NAMALWA (cell line): ENCODE measurements at places on chromosomes 6 and 20.
A peak's percentile ranks its signal among the peaks of the same experiment; 100 is the strongest.

GRCh38 chr6:168597471-168597875 is 156.5 kb downstream of the SMOC2 start:
- no peak for DNase-seq

DNA sequence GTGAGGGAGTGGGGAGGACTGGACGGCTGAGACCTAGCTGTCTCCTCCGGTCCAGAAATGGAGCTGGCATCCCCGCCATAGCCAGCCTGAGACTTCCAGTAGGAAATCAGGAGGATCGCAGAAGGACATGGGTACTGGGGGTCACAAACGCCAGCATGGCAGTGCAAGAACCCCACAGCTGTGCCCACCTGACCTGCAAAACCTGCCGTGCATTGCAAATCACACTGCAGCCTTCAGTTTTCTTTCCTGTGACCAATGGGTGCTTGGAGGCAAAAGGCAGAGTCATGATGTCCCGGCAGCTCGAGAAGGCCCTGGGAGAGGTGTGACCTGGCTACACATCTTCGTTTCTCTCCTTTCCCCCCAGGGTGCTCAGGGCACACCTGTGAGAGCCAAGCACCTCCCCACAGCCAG is 23.3 kb upstream of the PHACTR3 start:
- DNase-seq = no peak

DNA sequence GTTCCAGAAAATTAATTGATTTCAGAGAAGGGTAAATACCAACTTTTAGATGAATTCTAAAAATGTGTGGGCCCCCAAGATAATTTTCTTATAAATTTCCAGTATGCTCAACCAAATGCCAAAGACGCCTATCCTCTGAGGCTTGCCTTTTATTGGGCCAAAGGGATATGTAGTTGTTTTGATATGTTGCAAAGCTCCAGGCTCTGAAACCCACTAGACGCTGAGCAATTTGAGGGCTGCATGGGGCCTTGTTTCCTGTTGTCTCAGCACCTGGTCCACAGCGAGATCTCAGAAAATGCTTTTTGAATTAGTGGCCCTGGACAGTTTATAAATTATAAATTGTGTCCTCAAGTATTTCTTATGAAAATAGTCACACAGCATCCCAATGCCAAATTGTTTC is 397.2 kb downstream of the SAMD5 start:
- no peak for DNase-seq

DNA sequence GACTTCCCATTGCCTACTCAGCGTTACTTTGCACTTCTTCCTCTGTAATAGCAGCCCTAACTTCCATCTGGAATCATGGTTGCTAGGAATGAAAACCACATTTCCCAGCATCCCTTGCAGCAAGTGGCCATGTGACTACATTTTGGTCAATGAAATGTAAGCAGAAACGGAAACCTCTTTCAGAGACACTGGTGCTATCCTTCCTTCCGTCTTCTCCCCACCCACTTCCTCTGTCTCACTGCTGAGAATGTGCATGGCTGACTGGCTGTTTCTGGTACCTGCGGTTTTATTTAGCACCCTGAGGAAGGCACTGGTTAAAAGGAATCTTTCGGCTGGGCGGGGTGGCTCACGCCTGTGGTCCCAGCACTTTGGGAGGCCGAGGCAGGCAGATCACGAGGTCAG is 107.4 kb downstream of the SCML4 start:
- DNase-seq = peak; percentile 90

- DNase-seq = no peak
Measured at GRCh38 chr20:57991211-57991881, 237.1 kb downstream of the ANKRD60 start.

DNA sequence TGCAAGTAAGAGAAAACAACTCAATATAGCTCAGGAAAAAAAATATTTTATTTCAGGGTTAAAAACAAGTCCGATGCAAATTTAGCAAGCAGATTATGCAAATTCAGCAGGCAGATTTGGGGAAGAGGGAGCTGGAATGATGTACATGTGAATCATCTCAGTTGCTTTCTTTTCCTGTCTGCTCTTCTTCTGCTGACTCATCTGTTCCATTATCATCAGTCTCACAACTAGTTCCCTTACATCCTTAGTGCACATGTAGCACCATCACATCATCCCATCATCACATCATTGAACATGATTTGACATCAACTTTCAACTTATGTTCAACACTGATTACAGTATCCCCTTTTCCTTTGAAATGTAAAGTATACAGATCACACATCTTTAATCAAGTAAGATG is 11.5 kb upstream of the DEFB113 start:
- DNase-seq = no peak

DNA sequence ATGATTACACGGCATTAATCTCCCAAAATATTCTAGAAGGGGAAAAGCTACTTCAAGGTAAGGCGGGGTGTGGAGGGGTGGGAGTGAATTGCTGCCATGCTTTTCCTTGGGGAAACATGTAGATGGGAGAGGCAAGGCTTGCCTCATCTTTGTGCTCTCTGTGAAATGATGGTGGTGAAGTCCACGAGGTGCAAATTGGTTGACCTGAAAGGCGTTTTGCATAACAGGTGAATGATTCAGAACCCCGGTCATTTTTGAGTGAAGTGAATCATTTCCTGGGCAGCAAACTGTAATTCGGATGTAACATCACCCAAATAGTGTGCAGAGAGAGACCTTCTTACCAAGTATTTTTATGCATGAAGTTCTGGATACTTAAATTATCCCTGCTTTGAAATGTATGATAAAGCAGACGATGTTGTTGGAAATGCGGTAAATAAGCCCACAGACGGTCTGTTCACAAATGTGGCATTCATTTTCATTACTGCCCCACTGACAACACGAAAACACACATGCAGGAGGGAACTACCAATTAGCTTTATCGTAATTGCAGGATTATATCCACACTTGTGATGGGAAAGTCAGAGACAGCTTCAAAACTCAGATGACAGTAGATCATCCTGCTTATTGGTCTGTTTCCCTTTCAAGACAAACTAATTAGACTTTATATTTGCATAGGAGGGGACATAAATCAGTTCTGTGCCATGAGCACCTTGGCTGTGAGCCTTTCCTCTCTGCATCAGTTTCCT is 3.0 kb downstream of the CDH4 start:
- DNase-seq = no peak

- DNase-seq = peak; percentile 68
Measured at GRCh38 chr6:125114248-125114858, 39.2 kb upstream of the TPD52L1 start.

DNA sequence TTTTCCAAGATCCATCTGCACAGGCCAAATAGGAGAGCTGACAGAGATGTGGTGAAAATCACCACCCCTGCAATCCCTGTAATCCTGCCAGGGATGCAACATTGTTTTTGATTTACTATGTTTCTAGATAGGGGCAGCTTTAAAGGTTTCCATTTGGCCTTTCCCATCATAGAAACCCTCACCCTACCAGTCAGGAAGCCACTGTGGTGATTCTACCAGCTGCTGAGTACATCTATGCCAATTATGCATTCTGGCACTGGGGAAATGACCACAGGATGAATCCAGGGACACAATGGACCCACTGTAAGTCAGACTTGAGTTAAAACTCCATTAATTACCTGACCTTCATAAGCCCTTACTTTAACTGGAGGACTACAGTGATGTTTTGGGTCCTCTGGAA is 130.4 kb downstream of the TNFRSF21 start:
- no peak for DNase-seq

DNA sequence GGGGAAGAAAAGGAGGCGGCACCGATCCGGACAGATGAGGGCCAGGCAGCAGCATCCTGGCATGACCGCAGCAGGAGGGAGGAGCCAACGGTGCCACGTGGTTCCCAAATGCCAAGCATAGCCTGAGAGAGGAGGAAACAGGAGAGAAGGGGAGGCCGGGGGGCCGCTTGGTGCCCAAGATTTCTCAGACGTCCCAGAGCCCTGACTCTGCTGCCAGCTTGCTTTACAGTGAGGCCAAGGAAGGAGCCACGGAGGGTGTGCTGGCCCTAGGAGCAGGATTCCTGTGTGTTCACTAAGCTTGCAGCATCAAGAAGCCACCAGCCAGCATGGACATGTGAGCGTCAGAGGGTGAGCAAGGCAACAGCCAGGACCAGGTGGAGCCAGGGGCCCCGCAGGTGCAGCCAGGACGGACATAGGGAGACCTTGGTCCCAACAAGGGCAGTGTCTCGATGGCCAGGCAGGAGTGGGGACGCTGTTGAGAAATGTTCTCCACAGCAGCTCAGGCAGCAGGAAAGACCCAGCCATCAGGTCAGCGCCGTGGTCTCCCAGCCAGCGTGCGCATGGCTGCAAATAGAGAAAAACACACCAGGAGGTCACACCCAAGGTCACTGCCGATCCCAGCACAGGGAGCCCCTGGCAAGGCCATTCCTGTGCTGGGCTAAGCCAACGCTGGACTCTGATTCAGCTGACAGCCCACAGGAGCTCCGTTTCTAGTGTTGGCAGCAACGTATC is 143.7 kb downstream of the DLL1 start:
- DNase-seq = no peak

DNA sequence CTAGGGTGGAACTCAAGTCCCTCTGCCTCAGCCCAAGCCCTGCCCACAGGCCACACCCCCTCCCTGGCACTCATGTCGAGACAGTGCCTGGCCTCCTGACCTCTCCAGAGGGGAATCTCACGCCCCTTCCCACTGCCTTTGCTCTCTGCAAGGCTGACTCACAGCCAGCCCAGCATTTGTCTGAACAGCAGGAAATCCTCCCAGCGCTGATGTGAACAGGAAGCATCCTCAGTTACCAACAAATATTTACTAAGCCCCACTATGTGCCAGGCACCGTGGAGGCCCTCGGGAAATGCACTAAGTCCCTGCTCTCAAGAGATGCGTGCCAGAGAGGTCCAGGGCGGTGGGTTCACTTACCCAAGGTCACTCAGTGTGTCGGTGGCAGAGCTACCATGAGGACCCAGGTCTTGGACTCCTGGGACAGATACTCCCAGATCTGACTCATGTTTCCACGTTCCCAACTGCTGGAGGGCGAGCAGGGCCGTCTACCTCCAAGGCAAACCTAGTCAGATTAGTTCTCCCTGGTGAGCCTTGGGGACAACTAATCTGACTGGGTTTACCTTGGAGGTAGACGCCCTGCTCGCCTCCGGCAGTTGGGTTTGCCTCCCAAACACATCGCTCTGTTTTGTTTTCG is 7.8 kb downstream of the ADA start:
- no peak for DNase-seq

GRCh38 chr6:108755257-108756240 is 92.7 kb upstream of the ARMC2 start:
- no peak for DNase-seq

GRCh38 chr20:42130810-42131596 is 512.8 kb upstream of the CHD6 start:
- no peak for DNase-seq
